ENCODE measurements at places on chromosomes 3 and 15.

DNA sequence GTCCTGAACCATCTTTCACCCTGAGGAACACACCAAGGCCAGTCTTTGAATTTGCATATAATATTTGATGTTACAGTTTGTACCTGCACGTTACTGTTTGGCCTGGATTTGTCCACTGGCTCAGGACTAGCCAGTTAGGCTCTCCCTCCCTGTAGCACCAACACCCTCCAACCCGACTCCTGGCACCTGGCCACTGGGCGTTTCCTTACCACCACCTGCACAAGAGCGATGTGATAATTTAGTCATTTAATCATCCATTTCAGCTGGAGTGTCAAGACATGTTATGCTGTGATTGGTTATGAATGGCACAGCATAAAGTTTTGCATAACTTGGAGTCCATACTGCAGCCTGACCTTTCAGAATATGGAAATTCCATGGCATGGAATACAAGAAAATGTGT lies 242.4 kb downstream of the KCNMB2 start:
- no peak for DNase-seq

GRCh38 chr15:59723687-59724346 lies 34.7 kb upstream of the BNIP2 start:
- no peak for DNase-seq

- DNase-seq: no peak
Measured at GRCh38 chr3:71563827-71564226, 19.7 kb downstream of the FOXP1 start.

DNA sequence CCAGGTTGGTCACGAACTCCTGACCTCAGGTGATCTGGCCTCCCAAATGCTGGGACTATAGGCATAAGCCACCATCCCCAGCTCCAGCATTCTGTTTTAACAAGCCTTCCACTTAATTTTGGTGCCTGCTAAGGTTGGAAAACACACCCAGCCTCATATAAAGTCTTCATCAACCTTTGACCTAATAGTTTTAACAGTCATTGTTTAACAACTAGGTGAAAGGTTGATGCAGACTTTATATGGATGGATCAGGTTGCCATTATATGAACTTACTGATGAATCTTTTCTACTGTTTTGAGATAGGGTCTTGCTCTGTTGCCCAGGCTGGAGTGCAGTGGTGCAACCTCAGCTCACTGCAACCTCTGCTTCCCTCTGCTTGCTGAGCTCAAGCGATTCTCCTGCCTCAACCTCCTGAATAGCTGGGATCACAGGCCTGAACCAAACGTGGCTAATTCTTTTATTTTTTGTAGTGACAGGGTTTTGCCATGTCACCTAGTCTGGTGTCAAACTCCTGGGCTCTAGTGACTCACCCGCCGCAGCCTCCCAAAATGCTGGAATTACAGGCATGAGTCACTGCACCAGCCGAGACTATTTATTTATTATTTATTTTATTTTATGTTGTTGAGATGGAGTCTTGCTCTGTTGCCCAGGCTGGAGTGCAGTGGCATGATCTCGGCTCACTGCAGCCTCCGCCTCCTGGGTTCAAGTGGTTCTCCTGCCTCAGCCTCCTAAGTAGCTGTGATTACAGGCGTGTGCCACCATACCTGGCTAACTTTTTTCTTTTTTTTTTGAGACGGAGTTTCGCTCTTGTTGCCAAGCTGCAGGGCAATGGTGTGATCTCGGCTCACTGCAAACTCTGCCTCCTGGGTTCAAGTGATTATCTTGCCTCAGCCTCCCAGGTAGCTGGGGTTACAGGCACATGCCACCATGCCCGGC lies 3.1 kb upstream of the RPAP1 start:
- no peak for DNase-seq

DNA sequence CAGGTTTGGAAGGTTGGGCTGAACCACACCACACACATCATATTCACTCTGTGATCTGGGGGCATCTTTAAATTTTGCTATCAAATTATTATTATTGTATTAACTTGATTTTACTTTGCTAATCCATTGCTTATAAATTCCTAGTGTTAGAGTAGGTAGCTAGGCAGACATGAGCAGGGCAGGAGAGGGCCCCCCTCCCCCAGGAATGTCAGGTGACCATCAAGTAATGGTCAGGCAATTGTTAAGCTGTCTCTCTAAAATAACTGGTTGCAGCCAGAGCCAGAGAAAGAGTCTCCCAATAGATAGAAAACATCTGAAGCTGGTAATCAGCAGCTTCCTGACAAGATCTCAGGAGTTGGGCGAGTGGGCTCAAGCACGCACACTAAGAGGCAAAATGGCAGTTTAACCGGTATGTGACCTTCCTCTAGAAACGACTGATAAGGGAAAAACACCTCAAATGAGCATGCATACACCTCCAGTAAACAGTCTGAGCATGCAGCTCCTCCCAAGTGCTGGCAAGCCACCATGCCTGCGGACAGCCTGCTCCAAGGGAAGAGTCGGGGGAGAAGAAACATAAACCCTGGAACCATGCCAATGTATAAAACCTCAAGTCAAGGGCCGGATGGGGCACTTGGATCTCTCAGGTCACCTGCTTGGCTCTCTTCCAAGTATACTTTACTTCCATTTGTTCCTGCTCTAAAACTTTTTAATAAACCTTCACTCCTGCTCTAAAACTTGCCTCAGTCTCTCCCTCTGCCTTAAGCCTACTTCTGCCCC lies 3.1 kb upstream of the CXCR6 start:
- no peak for DNase-seq
